GDM1 (cell line): ENCODE measurements at places on chromosomes 6 and 20.

DNA sequence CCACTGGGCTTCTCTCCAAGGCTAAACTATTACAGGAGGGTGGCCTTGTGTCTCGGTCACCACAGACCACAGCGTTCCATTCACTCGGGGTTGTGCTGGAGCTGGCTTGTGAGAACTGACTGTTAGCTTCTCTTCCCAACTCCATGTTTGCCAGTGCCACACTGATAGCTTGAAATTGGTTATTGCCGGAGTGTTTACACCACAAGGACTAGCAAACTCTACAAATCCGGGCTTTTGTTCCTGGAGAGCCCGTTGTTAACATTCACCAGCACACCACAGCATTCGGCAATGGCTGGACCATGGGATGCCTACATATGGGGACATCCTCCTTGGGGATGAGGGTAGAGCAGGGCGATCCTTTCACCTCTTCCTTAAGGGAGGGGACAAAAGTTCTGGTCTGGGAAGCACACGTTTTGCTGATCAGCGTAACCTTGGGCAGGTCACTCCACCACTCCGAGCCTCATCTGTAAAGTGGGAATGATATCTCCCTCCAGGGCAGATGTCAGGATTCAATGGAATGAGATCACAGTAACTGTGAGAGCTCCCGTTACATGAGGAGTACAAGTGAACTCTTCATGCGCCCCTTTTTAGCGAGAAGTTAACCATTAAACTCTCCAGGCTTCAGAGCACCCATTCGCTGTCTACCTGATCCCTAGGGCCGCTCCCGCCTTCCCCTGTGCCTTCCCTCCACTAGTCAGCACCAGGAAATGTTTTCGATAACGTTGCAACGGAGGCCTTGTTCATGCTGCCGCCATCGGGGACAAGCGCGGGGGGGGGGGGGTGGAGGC lies 41.7 kb upstream of the TTPAL start:
- no peak for DNase-seq

DNA sequence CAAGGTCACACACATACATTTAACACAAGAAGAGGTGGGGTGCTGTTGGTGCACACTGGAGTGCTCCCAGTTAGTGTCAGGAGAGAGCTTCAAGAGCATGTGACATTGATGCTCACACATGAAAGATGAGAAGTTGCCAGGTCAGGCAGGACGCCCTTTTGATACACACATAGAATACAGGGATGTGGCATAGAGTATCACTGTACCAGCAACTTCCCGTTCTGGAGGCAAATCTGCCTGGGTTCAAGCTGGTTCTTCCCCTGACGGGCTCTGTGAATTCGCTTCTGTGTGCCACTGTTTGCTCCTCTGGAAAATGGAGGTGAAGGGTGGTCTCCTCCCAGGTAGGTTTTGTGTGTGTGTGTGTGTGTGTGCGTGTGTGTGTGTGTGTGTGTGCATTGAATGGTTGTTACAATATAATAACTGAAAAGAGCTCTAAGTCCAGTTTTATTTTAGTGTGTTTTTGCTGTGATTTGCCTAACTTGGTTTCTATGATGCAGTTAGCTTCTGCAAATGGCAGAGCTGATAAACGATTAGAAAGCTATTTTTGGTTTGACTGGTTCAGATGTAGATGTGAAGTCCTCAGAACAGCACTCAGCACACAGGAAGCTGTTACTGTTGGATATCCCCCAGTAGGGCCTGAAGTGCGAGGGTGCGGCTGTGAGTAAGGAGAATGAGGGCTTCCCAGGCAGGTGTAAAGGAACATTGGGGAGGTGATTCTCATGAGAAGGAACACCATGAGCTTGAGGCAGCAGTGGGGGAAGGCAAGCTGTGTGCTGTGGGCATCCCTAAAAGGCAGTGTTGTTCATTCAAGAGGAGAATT lies 53.4 kb downstream of the HIVEP1 start:
- DNase-seq: no peak

DNA sequence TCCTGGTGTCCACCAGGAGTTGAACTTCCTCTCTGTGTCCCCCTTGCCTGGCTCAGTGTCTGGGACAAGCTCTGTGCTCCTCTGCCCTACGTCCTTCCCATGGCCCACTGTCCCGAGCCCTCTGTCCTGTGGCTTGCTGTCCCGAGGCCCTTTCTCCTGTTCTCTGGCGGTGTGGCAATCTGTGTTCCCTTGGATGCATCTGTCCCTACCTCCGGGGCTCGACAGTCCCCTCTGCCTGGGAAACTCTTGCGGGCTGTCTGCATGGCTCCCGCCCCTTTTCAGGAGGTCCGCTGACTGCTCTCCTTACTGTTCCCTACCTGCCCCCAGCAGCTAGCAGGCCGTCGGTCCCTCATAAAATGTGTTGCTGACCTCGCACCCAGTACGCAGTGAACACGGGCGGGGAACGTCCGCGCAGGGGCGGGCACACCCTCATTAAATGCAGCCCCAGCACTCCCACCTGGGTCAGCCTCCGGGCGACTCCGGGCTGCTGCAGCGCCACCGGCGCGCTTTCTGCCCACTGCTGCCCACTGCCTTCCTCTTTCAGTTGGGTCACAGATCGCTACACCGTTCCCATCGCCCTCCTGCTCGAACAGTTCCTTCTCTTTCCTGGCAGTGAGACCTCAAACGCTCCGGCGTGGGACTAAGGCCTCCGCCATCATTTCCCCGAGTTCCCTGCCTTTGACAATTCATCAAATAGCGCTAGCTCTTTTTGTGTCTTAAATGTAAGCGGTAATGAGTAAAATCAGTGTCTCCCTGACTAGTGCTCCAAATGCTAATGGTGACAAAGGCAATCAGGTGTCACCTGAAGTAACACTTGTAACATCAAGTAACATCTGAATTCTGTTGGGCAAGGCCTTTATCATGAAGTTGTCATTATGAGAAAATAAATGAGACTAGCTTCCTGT lies 60.5 kb downstream of the RSPH3 start:
- DNase-seq: no peak

DNA sequence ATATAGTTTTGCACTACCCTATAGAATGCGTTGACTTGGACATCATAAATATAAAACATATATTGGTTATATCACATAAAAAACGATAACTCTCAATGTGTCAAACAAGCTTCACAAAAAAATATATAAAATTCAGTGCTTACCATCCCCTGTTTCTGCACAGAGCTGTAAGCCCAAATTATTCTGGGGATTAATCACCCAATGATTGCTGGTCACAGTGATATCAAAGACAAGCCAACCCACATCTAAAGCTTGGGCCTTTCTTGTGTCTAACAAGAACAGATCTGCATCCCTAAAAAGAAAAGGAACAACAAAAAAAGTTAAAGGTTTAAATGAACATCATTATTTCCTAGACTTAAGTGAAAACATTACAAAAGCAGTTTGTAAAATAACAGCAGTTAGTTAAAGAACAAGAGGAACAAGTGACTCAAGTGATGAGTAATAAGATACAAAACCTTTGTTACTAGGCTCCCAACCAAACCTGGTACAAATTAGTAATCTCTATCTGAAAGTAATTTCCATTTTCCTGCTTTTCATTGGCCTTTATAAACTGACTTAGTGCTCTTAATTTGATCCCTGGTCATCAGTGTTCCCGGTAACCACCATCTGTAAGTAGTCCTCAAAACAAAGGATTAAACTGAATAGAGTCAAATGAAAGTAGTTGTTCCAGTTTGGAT lies 81.1 kb downstream of the BMP5 start:
- DNase-seq: no peak

DNA sequence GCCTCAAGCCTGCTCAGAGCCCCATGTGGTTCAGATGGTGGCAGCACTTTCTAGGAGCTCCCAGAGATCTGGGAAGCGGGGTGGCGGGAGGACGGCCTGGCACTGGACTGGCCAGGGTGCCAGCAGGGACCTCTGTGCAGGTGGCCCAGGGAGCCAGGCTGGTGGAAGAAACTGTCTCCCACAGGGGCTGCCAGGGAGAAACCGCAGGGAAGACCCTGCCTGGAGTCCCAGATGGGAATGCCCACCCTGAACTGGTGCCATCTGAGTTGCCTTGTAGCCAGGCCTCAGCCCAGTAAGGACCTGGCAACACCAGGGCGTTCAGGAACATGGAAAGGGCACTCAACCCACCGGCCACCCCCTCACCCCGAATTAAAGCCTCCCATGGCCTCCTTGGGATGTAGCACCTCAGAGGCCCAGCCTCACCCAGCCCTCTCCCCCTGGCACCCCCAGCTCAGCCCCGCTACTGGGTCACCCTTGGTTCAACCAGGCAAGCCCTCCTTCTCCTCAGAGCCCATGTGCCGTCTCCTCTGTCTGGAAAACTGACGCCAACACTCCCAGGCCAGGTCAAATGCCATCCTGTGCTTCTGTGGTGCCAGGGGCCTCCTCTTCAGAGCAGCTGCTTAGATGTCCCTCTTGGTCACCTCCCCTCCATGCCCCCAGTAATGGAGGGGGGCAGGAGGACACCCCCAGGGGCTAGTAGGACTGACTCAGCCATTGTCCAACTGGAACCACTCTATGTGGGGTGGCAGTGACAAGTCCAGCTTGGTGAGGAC lies 5.9 kb upstream of the C20orf144 start:
- no peak for DNase-seq

- DNase-seq: no peak
Observed at GRCh38 chr6:63789699-63790098, 154.1 kb downstream of the PHF3 start.

DNA sequence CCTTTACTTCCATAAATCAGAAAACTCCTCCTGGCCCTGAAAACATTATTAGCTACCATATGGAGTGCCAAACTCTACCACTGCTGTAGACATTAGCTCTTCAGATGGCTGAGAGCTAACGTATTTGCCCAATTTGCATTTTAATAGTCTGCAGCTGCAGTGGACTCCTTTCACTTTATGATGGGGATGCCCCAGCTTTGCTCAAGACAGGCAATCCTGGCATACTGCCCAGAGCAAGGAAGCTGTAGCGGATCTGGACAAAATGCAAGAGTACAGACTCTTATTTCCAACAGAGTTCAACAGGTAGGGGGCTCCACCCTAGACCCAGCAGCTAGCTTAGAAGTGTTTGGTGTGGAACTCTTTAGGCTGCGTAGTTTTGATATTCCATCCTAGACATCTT lies 246.7 kb downstream of the FOXC1 start:
- DNase-seq: no peak

- DNase-seq: no peak
Observed at GRCh38 chr20:15482525-15482924, 1090.7 kb downstream of the KIF16B start.

DNA sequence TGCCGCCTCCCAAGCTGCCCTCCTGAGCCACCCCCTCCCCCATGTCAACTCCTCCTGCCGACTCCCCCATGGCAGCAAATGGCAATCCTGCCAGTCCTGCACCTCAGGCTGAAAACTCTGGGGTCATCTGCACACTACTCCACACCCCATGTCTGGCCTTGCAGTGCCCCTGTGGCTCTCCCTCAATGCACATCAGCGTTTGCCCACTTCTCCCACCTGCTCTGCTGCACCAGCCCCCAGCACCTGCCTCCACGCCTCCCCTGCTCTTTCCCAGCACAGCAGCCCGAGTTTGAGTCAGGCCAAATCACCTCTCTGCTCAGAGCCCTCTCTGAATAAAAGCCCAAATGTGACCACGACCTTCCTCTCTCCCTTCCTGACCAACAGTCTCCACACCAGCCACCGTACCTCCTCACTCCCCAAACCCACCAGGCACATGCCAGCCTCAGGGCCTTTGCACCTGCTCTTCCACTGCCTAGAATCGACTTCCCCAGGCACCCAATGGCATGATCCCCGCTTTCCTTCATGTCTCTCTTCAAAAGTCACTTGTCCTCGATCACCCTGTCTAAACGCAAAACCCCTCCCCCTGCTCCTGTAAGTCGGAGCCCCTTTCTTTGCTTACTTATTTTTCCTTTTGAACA lies 4.3 kb downstream of the PXDC1 start:
- DNase-seq: no peak

GRCh38 chr6:70371454-70372105 lies 41.7 kb upstream of the FAM135A start:
- DNase-seq: no peak

DNA sequence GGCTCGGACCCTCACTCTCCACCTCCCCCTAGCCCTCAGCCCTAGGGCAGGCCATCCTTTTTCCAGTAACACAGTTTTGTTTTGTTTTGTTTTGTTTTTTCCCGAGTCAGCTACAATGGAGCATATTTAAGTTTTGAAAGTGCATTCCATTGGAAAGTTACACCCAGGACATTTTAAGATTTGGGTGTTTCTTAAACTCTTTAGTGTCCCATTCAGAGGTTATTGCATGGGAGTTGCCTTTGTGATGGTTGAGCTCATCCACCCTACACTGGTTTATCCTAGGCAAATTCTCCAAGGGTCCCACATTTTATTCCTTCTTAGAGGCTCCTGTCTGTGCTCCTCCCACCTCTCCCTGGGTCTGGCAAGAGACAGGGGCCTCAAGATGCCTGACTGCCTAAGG lies 58.9 kb downstream of the THBS2 start:
- no peak for DNase-seq

DNA sequence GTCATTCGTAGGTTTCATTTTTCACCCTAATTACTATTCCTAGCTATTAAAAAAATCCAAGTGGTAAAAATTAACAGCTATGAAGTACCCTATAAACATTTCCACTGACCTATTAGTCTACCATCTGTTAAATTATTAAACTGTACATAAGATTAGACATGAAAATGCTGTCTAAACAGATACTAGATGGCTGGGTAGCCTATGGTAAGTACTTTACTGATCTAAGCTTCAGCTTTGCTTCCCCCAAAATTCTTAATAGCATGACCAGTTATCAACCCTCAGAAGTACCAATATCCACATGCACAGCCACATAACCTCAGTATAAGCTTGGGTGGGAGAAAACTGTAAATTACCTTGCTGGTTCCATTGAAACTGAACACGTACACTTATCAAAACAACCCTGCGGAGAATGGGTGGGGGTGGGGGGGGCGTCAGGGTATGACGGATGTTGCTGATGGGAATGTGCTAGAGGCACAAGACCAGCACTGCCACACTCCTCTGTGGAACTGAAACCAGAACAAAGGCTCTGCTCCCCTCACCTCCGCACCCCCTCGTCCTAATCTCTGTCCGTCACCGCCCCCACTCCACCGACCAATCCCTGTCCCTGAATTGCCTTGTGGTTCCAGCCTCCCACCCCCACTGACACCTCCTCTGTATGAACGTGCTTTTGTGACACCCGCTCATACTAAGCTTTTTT lies 45.3 kb downstream of the B4GALT5 start:
- DNase-seq: no peak

- peak; percentile 47 for DNase-seq
Observed at GRCh38 chr6:12266571-12266970, 23.6 kb upstream of the EDN1 start.

DNA sequence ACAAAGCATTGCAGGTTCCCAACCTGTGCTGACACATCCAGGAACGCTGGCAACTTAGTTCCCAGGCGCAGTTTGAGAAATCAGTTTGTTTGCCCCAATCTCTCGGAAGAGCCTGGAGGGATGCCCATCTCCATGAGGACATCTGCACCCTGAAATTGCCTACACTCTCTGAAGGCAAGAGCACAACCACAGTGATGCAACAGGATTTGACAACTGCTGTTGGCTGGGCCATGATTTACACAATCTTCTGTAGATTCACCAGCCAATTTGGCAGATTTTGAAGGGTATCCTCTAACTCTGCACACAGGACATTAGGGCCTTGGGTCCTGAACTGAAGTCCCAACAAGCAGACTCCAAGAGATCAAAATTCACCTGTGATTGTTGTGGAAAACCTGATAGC lies 3.4 kb downstream of the APMAP start:
- DNase-seq: no peak
